ENCODE measurements at places on chromosomes 1 and 21.

- no peak for DNase-seq
Observed at GRCh38 chr1:10553118-10553517, 78.4 kb downstream of the PEX14 start.

GRCh38 chr1:1788136-1788535, 9.9 kb upstream of the NADK start:
- DNase-seq: no peak

- DNase-seq: no peak
Observed at GRCh38 chr1:16946646-16947045, 24.9 kb downstream of the CROCC start.

- no peak for DNase-seq
Observed at GRCh38 chr1:12406211-12407021, 176.6 kb downstream of the VPS13D start.

DNA sequence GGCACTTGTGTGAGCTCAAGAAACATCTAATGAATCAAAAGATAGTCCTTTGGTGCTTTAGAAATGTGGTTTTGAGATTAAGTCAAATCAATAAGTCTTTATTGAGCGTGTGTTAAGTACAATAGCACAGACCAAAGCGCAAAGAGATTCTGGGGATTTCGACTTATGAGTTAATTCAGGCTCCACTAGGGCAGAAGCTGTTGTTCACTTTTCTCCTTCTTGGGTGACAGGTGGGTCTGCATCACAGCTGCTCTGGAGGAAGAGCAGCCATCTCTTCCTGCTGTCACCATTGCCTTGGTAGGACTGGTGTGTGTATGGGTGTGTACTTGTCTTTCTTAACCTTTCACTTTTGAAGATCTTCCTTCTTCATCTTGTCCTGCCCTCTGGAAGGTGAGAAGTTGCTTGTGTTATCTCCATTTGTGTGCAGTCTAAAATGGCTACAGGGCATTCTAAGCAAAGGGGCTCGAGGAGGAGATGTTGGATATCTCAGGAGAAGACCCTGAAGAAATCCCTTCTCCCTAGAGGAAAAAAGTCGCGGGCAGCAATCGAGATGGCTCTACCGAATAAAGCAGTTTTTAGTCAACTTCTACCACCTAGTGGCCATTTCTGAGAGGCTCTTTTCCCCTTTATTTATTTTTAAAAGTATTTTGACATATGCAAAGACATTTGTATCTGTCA, 22.9 kb upstream of the DISC1 start:
- peak; percentile 58 for DNase-seq

GRCh38 chr21:45997495-45998275, 16.1 kb downstream of the COL6A1 start:
- no peak for DNase-seq

DNA sequence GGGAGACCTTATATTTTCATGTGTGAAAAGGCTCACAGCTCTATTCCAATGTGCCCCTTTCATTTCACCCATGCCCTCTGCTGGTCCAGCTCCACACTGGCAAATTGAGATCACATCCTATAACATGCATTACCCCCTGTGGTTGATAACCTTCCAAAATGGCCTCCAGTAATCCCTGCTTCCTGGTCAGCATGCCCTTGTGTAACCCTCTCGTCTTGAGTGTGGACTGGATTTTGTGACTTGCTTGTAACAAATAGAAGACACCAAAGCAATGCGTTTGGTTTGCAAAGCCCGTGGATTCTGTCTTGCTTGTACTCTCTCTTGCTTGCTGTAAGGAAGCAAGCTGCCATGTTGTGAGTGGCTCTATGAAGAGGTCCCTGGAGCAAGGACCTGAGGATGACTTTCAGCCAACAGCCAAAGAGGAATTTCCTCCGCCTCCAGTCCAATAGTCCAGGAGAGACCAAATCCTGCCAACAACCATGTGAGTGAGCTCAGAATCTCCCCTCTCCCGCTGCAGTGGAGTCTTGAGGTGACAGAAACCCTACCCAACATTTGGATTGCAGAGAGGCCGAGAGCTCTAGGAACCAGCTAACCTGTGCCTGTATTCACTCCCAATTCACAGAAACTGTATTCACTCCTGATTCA, 17.4 kb downstream of the KCNA10 start:
- DNase-seq: no peak

- DNase-seq: no peak
Observed at GRCh38 chr21:27246741-27247140, 279.9 kb upstream of the ADAMTS5 start.

GRCh38 chr21:16193496-16194094, 463.8 kb downstream of the USP25 start:
- no peak for DNase-seq

DNA sequence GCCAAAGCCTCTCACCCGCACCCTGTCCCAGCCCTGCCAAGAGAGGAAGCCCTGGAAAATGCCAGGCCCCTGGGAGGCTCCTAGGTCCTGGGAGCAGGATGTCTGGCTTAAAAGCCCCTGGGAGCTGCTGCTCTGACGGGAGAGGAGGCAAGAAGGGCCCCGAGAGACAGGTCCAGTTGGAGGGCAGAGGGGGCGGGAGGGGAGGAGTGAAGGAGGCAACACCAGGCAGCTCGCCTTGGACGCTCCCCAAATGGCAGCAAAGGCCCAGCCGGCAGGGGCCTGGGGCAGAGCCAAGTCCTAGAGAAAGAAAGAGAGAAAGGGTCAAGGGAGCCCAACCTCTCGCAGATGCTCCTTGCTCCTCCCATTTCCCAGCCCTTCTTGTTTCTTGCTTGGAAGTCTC, 6.8 kb downstream of the ETV3L start:
- DNase-seq: no peak

DNA sequence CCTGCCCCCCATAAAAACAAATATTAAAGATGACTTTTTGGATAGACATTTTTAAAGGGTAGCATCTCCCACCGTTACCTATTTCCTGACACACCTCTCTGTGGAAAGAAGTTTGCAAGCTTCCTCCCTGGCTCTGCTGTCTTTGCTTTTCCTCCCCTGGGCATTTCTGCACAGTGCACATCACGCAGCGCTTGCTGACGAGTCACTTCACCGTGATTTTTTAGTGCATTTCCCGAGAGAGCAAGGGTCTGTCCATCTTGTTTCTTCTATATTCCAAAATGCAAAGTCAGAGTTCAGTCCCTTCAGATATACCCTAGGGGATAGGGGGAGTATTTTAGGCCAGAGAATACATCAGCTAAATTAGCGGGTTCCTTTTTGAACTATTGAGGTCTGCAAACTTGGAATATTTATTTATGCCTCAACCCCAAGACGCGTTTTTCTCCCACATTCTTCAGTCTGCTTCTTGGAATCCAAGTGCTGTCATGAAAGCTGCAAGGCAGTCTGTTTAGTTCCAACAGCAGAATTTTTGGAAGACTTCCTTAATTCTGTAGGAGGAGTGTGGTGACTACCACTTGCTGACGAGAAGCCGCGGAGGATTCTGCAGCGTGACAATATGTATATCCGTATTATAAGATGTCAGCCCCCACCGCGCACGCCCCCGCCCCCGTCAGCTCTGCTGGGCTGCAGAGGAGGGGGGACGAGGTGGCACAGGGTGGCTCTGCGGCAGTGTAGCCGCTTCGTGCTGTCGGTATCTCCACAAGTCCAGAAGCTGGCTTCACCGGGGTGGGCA, 22.4 kb downstream of the SMYD2 start:
- no peak for DNase-seq

DNA sequence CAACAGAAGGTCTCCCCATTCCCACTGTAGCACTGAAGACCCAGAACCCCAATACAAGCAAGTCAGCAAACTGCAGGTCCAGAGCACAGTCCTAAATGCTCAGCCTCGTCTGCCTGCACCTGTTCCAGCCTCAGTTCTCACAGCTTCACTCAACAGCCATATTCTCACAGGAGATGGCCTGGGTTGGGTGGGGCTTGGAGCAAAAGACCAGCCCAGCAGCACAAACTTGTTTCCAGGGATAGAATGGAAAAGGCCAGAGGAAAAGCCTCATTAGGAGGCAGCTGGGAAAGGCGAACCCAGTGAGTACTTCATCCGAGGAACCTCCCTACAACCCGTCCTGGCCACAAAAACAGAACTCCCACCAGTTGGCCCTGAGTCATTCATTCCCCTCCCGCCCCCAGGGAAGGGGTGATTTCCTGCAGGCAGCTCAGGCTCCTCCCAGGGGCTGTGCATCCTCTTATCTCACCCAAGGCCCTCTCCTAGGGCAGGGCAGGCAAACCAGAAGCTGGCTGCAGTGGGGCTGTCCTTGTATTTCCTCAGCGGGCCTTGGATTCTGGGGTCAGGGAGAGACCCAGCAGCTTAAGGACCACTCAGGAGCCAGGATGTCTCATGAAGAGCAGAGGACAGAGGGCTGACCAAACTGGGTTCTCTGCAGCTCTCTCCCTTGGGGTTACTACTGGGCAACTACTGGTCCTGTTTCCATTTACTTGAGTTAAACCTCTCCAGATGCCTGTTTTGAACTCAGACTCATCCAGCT, 7.4 kb upstream of the MPL start:
- peak; percentile 34 for DNase-seq

GRCh38 chr1:247273013-247273412, 17.1 kb downstream of the VN1R5 start:
- DNase-seq: no peak

GRCh38 chr1:43554444-43554992, 23.8 kb downstream of the PTPRF start:
- DNase-seq: peak; percentile 45

- DNase-seq: no peak
Observed at GRCh38 chr1:213366141-213366831, 315.2 kb downstream of the RPS6KC1 start.

DNA sequence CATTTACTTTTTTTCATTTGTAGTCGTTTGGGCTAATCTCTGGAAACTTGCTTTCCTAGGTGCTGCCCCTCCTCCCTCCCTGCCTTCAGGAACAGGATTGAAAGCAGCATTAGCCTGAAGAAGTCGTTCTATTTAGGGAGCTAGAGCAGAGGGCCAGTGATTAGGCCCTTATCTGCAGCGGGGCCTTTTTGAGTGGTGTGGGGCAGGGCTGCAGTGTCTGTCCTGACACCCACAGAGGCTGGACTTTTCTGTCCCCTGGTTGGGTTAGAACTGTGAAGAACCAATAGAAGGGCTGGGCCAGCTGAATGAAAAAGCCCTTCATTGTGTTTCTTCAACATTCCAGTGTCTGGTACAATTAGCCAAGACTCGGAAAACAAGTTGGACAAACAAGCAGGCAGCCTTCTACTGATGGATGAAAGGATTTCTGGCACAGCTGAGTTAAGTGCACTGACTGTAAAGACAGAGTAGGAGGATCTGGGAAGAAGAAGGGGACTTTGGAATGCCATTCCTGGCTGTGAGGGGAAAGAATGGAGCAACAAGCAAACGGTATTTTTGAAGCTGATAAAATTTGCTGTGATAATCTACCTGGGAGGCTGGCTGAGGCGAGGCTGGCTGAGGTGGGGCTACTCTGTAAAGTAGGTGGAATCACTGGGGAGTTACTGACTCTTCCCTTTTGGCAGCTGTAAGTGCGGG, 9.7 kb downstream of the MACF1 start:
- no peak for DNase-seq

GRCh38 chr1:147897029-147897752, 5.4 kb upstream of the GJA8 start:
- no peak for DNase-seq

DNA sequence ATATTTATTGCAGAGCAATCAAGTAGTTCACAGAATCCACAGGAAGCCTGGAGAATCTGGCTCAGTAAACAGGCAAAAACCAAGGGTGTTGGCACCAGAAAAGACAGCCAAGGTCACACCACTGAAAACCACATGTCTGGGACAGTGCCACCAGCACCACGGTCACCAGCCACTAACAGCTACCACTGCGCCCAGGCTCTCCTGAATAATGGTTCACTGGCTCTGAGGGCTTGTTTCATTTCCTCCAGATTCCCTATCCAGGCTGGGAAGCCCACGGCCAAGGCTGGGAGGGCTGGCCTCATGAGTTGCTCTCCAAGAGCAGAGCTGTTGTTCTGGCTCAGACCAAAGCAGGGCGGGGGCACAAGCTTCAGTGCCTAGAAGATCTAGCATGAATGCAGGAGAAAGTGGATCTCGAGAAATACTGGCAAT, 54.5 kb upstream of the PTGFRN start:
- DNase-seq: no peak

GRCh38 chr1:92784021-92784638, 778 bp downstream of the EVI5 start:
- DNase-seq: peak; percentile 76

Measured in GM12865 (cell line).